ENCODE measurements at places on chromosomes 5 and 9.

- no peak for DNase-seq
These were observed 209.2 kb upstream of the CD180 start for GRCh38 chr5:67405755-67406154.

DNA sequence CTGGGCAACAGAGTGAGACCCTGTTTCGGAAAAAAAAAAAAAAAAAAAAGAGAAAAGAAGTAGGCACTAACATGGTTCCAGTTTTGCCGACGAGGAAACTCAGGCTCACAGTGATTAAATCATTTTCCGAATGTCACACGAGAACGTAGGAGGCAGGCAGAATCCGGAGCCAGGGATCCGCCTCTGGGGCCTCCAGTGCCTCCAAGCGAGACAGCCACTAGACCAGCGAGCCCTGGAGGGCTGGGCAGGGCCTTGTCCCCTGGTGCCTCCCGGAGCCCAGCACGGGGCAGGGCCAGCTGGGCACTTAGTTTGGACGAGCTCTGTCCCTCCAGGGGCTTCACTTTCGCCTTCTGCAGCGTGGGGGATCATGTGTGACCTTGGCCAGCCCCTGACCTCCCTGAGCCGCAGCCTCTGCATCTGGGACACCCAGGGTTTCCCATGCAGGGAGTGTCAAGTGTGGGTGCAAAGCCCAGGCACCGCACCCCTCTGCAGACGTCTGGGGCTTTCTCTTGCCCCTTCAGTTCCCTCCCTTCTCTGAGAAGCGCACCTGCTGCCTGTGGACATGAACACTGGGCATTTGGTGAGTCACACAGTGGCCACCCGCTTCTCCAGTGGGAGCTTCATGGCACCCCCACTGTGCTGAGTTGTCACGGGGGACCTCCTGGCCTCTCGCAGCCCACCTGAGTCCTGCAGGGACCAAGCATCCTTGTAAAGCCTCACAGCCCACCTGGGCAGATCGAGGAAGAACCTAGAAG is 80.3 kb downstream of the RXRA start:
- no peak for DNase-seq

DNA sequence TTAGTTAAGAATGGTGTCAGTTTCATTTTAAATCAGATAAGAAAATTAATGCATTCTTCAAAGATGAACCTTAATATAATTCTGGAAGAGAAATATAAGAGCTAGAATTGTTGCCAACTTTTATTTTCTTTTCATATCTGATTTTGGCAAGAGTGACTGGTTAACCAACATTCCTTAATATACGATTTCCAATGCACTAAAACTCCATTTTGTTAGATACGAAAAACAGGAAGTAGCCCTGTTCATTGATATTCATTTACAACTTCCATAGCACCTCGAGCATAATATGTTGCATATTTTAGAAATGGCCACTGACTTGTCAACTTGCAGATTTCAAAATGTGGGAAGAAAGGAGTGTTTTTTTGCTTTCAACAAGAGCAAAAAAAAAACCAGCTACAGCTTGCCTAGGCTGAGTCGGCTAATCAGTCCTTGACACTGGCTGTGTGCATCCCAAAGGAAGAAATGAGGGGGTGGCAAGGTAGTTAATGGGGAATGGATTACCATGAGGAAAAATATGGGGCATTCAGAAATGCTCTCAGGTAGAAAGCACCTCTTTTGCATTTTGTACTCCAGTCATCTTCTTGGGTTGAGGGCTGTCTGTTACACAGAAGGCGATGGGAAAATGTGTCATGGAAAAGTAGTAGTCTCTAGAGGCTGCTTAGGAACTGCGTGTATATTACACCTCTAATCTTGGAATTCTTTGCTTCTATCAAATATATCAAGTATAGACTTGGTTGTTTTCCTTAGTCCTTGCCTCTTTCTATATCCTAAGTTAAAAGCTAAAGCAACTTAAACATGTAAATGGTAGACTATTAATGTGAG is 3.9 kb downstream of the MAP3K1 start:
- DNase-seq, result no peak

GRCh38 chr5:15959370-15960164 is 220.0 kb downstream of the MARCHF11 start:
- DNase-seq, result no peak

GRCh38 chr5:6412811-6413210 is 34.5 kb upstream of the MED10 start:
- DNase-seq, result no peak

GRCh38 chr5:119367502-119368237 is 11.9 kb downstream of the TNFAIP8 start:
- DNase-seq, result no peak

- peak; percentile 33 for DNase-seq
These were observed 11.9 kb downstream of the RASGEF1C start for GRCh38 chr5:180197016-180197702.

DNA sequence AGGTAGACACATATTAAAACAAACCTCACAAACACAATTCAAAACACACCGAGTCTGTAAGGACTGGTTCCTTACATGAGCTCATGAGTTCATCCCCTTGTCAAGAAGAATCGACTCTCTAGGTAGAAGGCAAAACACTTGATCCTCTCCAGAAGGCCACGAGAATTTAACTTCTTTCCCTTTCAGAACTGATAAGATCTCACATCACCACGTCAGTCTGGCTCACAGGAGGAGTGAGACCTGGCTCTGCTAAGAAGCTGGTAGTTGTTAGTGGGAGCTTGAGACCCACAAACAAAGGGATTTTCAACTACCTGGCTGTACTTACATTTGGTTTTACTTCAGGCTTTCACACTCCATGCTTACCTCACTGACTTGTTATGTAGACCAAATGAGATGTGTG is 459.2 kb downstream of the ARHGEF28 start:
- no peak for DNase-seq
